COLO829 (cell line): ENCODE measurements at places on chromosomes 3 and 15.

DNA sequence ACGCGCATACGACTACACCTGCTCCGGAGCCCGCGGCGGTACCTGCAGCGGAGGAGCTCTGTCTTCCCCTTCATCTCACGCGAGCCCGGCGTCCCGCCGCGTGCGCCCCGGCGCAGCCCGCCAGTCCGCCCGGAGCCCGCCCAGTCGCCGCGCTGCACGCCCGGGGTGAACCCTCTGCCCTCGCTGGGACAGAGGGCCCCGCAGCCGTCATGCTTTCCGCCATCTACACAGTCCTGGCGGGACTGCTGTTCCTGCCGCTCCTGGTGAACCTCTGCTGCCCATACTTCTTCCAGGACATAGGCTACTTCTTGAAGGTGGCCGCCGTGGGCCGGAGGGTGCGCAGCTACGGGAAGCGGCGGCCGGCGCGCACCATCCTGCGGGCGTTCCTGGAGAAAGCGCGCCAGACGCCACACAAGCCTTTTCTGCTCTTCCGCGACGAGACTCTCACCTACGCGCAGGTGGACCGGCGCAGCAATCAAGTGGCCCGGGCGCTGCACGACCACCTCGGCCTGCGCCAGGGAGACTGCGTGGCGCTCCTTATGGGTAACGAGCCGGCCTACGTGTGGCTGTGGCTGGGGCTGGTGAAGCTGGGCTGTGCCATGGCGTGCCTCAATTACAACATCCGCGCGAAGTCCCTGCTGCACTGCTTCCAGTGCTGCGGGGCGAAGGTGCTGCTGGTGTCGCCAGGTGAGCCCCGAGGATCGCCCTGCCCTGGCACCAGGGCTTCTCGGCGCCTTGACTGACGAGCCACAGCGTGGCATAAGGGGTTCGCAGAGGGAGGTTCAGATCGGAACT is 420 bp downstream of the SLC27A2 start:
- no peak for DNase-seq

- DNase-seq, result no peak
Measured at GRCh38 chr3:61493339-61493738, 68.0 kb upstream of the PTPRG start.

DNA sequence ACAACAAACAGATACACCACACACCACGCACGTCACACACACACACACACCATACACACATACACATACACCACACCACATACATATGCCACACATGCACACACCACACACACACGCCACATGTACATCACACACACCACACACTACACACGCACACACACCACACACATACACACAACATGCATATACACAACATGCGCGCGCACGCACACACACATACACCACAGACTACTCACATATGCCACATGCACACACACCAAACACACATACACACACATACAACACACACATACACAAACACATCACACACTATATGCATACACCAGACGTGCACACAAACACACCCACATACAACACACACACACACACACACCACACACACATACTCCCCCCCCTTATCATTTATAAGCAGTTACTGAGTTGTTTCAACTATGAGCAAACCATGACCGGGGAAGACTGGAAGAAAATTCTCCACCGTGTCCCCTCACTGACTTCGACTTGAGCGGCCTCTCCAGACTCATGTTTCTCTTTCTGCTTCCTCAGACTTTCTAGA is 126.7 kb upstream of the IQSEC1 start:
- DNase-seq, result no peak

- DNase-seq, result no peak
Measured at GRCh38 chr3:197380786-197381185, 82.4 kb upstream of the DLG1 start.

- DNase-seq, result no peak
Measured at GRCh38 chr3:187695449-187695848, 6.9 kb downstream of the RTP2 start.

DNA sequence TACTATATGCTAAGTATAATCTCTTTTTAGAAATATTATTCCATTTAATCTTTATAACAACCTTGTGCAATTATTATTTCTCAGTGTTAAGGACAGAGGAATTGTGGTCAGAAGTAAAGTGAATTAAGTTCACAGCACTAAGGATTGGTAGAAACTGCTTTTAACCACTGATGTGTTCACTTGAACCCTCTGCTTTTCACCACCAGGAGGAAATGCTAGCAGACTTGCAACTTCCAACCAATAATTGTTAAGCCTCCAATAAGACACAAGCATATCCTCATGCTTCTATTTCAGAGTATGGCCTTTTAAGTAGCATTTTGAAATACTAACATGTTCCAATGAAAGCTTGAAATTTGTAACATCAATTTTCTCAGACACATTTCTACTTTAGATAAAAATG is 527.4 kb downstream of the SI start:
- no peak for DNase-seq

DNA sequence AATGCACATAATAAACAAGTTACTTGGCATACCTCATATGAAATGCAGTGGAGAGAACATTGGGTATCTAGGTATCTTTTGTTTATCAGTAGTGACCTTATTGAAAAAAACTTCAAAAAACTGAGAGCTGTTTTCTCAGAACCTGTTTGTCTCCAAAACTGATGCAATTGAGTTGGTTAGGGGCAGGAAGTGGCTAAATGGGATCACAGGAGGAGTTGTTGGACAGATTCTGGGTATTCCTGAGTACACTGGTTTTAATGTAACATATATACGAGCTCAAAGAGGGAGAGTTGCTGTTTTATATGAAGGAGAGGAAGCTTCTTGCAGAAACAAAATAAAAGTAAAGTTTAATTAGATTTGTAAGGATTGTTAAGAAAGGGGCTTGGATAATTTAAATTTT is 159.5 kb downstream of the C3orf70 start:
- DNase-seq, result no peak
